ENCODE measurements at places on chromosomes 3 and 15.

DNA sequence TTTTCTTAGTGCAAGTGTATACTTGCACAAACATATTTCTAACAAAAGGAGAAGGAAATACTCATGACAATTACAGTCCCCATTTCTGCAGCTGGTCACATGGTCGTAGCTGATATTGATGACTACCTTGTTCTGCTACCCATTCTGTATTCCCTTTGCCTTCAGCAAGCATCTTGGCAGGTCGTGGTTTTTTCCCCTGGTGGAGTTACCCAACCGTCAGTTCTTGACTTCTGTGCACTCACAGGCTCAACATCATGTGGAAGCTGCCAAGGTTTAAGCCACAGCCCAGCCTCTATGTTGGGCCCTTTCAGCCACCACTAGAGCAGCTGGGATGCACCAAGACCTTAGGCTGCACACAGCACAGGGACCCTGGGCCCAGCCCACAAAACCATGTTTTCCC is 56.1 kb downstream of the VGLL3 start:
- DNase-seq, result no peak

- no peak for DNase-seq
Observed at GRCh38 chr3:127823426-127823857, 1.1 kb upstream of the MGLL start.

DNA sequence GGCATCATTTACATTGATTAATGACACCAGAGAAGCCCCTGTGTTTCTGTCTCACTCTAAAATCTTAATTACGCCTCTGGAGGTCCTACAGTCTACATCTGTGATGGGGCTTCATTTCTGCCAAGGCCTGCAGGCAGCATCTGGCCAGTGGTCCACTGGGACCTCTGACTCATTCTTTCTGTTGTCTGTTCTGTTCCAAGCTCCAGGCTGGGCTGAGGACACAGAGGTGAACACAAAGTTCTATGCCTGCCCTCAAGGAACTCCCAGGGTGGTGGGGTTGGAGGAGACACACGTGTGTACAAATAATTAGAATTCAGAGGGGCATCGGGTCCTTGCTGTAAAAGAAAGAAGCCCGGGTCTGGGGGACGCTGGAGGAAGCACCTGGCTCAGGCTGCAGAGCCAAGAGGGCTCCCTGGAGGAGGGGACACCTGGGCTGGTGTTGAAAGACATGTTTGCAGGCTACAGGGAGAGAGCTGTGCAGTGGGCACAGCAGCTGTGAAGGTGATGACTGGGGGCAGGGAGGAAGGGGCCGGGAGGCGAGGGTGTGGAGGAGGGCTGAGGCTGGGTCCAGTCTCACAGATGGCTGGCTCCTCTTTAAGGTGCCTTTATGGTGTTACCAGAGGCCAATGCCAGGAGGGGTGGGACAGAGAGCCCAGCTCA is 103.3 kb upstream of the PRR23E start:
- DNase-seq, result no peak

DNA sequence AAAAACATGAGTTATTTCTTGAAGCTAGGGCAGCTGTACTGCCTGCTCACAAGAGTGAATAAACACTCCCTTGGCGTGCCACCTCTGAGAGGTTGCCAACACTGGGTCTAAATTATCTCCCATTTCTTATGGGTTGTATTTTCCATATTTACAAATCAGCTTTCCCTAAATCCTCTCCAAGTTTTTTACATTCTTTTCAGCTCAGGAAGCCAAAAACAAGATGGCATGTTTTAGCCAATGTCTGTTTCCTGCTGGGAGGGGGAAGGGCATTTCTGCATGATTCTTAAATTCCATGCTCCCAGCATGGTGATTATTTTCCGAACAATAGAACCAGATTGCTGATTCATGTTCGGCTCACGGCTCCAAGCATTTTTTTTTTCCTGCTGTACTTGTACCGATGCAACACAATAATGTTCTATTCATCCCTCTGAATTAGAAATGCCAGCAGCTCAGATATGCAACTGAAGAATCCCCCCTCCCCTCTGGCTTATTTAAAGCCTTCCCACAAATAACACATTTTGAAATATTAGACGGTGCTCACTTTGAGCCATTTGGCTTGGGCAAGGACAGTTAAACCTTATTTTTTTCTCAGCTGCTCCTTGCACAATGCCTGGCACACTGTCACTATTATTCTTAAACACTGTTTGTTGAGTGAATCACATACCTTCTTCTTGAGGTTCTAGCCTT is 252.5 kb downstream of the THRB start:
- no peak for DNase-seq

- no peak for DNase-seq
Observed at GRCh38 chr3:177483182-177483967, 286.1 kb upstream of the TBL1XR1 start.

DNA sequence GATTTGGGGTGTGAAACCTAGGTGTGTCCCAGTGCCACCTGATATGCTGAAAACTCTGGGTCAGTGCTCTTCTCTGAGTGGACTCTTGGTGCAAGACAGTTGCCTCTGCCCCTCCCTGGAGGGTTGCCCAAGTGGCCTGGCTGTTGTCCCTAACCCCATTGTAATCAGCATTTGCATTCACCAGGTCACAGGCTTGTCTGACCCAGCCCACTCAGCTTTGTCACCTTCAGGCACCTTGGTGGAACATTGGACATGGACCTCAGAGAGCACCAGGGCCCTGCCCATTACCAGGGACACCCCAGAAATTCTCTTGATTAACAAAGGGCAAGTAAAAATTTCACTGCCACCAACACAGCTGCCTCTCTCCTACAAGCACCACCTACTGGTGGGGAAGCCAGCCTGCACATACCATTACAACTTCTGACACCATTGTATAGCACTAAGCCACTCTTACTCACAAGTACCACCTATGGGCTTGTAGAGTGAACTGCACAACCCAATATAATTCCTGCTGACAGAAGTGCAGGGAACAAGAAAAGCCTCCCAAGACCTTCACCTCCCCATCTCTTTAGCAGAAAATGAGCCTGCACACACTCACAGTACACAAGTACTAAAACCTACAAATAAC is 324.6 kb downstream of the EPHA6 start:
- no peak for DNase-seq

- no peak for DNase-seq
Observed at GRCh38 chr3:160401291-160402095, 2.0 kb downstream of the SMC4 start.

GRCh38 chr3:182914341-182914740 is 66.0 kb downstream of the DCUN1D1 start:
- DNase-seq, result no peak

All from stimulated activated CD8-positive, alpha-beta memory T cell treated with anti-CD3 and anti-CD28 coated beads, Interleukin-2, amount 100 ng/mL, for 48 hours (primary cell).